ENCODE measurements at places on chromosomes 1 and 21.
A peak's percentile ranks its signal among the peaks of the same experiment; 100 is the strongest.

- no peaks in the 10 kb centered on the region for H3K27me3 ChIP-seq
- no peak overlapping the region for H3K27ac ChIP-seq
- H3K4me1 ChIP-seq = no peaks in the 10 kb centered on the region
- no peaks in the 10 kb centered on the region for H3K36me3 ChIP-seq
- no peak for DNase-seq
These were observed 46.4 kb downstream of the NRIP1 start for GRCh38 chr21:15018382-15018781.

GRCh38 chr21:21199342-21200102 is 201.3 kb downstream of the NCAM2 start:
- no peak for DNase-seq
- no peaks in the 10 kb centered on the region for H3K4me1 ChIP-seq
- H3K27me3 ChIP-seq = no peaks in the 10 kb centered on the region
- H3K4me3 ChIP-seq = no peak overlapping the region

GRCh38 chr21:33149181-33149580 is 79.2 kb downstream of the OLIG1 start:
- H3K27ac ChIP-seq = no peak overlapping the region
- H3K4me3 ChIP-seq = no peak overlapping the region
- H3K4me1 ChIP-seq = no peaks in the 10 kb centered on the region
- DNase-seq = no peak
- H3K36me3 ChIP-seq = no peaks in the 10 kb centered on the region

- no peak overlapping the region for H3K4me3 ChIP-seq
- H3K27me3 ChIP-seq = no peaks in the 10 kb centered on the region
These were observed 838.8 kb upstream of the ADAMTS5 start for GRCh38 chr21:27805696-27806095.

- no peak overlapping the region for H3K4me3 ChIP-seq
- peaks cover 94% of the 10 kb centered on the region for H3K36me3 ChIP-seq
- H3K27me3 ChIP-seq = no peaks in the 10 kb centered on the region
These were observed 24.9 kb downstream of the TMEM63A start for GRCh38 chr1:225857256-225857655.

DNA sequence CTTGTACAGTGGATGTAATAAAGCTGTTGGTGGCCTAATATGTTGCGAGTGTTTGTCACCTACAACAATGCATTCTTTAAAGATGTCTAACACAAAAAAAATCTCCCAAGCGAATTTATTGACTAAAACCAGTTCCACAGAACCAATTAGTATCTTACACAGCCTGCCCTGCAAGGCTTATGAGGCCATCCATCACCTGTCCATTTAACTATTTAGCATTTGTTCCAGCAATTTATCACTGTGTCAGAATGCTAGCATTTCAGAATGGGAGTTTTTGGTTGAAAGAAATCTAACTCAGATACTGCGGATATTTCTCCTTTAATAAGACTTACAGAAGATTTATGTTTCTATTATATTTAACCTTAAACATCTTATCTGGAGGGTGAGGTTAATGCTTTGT is 831.1 kb upstream of the PRMT6 start:
- H3K4me3 ChIP-seq = no peak overlapping the region
- DNase-seq = no peak
- H3K4me1 ChIP-seq = no peaks in the 10 kb centered on the region
- H3K27ac ChIP-seq = no peak overlapping the region
- no peaks in the 10 kb centered on the region for H3K36me3 ChIP-seq

- no peak overlapping the region for H3K4me3 ChIP-seq
- no peaks in the 10 kb centered on the region for H3K4me1 ChIP-seq
- no peaks in the 10 kb centered on the region for H3K36me3 ChIP-seq
- H3K27ac ChIP-seq = no peak overlapping the region
- no peak for DNase-seq
These were observed 519.7 kb upstream of the PRMT6 start for GRCh38 chr1:106536741-106537140.

DNA sequence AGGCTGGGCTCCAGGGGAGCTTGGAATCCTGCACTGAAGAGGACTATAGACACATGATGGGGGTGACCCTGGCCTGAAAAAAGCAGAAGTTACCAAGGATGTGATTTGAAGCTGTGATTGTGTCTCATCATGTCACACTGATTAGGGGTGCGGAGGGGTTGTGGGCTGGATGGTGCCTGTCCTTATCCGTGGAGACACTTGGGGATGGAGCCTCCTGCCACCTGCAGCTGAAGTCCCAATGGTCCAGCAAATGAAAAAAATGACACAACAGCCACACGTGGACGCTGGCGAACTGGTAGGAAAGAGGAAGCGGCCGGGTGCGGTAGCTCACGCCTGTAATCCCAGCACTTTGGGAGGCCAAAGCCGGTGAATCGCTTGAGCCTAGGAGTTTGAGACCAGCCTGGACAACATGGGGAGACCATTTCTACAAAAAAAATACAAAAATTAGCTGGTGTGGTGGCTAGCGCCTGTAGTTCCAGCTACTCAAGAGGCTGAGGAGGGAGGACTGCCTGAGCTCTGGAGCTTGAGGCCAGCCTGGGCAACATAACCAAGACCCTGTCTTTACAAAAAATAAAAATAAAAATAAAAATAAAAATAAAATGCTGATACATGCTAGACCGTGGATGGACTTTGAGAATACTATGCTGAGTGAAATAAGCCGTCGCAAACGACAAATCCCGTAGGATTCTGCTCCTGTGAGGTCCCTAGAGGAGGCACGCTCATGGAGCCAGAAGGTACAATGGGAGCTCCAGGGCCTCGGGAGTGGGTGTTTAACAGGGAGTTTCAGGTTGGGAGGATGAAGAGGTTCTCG is 838 bp upstream of the IBA57 start:
- peak overlapping the region; percentile 98 for H3K27ac ChIP-seq
- H3K36me3 ChIP-seq = peaks cover 5% of the 10 kb centered on the region
- peak overlapping the region; percentile 85 for H3K4me3 ChIP-seq

DNA sequence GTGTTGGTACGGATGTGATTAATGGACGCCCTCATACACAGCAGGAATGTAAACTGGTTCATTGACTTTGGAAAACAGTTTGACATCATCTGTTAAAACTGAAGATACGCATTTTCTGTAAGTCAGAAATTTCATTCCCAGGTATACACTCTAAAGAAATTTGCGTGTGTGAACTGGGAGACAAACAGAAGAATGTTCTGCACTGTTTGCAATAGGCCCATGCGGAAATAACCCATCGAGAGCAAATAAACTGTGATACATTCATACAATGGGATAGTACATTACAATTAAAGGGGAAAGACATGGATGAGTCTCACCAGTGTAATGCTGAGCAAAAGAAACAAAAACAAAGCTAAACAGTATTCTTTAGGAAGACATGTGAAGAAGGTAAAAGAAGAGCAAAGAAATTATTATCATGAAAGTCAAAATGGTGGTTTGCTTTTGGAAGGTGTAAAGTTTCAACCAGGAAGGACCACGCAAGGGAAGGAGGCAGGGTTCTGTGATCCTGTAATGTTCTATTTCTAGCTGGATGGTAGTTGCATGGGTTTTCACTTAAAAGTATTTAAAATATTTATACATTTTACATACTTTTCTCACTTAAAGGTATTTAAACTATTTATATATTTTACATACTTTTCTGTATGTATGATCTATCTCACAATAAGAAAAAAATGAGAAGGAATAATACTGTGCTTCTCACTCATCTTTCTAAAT is 30.3 kb downstream of the INTS7 start:
- DNase-seq = no peak
- no peak overlapping the region for H3K27ac ChIP-seq
- no peak overlapping the region for H3K4me3 ChIP-seq
- H3K4me1 ChIP-seq = no peaks in the 10 kb centered on the region
- H3K27me3 ChIP-seq = no peaks in the 10 kb centered on the region

- H3K27ac ChIP-seq = no peak overlapping the region
- H3K4me3 ChIP-seq = no peak overlapping the region
- DNase-seq = no peak
- no peaks in the 10 kb centered on the region for H3K36me3 ChIP-seq
- H3K27me3 ChIP-seq = no peaks in the 10 kb centered on the region
- H3K4me1 ChIP-seq = no peaks in the 10 kb centered on the region
These were observed 96.5 kb upstream of the BTG3 start for GRCh38 chr21:17709266-17709611.

DNA sequence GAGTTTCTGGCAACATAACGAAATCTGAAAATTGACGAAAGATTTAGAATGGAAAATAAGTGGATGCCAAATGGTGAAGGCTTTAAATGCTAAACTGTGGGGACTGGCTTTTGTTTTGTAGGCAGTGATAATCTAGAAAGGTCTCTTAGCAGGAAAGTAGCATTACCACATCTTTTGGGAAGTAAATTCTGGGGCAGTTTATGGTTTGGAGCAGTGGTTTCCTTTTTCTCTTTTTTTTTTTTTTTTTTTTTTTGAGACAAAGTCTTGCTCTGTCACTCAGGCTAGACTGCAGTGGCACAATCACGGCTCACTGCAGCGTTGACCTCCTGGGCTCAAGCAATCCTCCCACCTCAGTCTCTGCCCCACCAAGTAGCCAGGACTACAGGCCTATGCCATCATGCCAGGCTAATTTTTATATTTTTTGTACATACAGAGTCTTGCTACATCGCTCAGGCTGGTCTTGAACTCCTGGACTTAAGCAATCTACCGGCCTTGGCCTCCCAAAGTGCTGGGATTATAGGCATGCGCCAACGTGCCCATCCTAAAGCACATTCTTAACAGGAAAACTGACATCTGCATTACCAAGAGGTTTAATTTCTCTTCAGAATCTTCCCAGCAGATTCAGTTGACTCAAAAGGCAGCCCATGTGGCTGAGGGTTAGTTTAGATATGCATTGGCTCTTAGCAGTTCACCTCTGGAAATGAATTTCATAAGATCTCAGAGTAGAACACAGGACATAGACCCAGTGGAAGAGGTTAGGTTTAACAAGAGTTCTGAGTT is 32.9 kb downstream of the C21orf91 start:
- no peak for DNase-seq
- peaks cover 90% of the 10 kb centered on the region for H3K4me1 ChIP-seq
- H3K27me3 ChIP-seq = no peaks in the 10 kb centered on the region
- peaks cover 5% of the 10 kb centered on the region for H3K36me3 ChIP-seq

DNA sequence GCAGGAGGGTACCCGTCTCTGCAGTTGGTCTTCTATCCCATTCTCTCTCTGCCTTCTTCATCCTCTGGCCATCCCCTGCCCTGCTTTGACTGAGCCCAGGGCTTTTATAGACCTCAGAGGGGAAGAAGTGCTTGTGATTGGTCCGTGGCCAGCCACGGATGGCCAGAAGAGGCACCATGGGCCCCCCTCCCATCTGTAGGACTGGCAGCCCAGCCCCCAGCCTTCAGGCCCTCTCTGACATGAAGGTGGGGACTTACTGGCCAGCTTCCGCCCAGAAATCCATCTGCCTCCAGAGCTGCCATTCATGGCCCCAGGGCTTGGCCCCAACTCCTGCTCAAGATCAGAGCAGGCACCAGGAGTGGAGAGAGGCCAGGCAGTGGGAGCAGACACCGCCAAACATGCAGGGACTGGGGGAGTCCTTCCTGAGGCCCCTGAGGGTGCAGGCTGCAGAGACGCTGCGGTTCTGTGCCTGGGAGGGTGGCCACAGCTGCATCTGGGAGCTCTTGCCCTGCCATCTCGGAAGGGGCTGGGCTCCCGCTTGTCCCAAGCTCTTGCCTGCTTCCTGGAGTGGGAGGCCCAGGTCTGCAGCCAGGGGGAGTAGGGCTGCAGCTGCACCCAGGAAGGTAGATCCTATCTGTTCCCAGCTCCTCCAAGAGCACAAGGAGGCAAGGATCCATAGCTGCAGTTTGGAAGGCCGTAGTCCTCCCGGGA is 698.6 kb upstream of the B3GALT2 start:
- H3K4me3 ChIP-seq = no peak overlapping the region
- no peaks in the 10 kb centered on the region for H3K27me3 ChIP-seq
- H3K27ac ChIP-seq = no peak overlapping the region
- no peaks in the 10 kb centered on the region for H3K36me3 ChIP-seq

DNA sequence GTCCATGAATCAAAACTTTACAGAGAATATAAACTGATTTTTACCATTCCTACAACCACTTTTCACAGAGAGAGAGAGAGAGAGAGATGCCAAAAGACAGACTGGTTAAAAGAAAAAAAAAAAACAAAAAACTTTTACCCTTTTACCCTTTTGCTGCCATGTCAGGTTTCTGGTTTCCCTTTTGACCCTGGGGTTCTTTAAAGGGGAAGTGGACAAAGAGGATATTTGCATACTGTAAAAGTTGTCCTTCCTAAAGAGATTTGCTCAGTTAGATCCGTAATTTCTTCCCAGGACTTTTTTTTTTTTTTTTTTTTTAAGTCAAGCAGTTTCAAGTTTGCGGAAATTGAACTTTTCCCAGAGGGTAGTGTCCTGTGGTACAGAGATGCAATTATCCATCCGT is 287.8 kb upstream of the RGS18 start:
- no peak overlapping the region for H3K4me3 ChIP-seq
- no peak overlapping the region for H3K27ac ChIP-seq
- H3K36me3 ChIP-seq = no peaks in the 10 kb centered on the region
- H3K27me3 ChIP-seq = no peaks in the 10 kb centered on the region
- H3K4me1 ChIP-seq = no peaks in the 10 kb centered on the region
- no peak for DNase-seq

- H3K27me3 ChIP-seq = no peaks in the 10 kb centered on the region
- H3K36me3 ChIP-seq = peaks cover 31% of the 10 kb centered on the region
- peaks cover 49% of the 10 kb centered on the region for H3K4me1 ChIP-seq
- H3K27ac ChIP-seq = no peak overlapping the region
- no peak for DNase-seq
- no peak overlapping the region for H3K4me3 ChIP-seq
These were observed 3.5 kb downstream of the MOB3C start for GRCh38 chr1:46612937-46613660.
